ENCODE measurements at places on chromosomes 1 and 21. TPM values are rescaled to one million over a fixed set of nuclear protein-coding genes. Genes with fewer than 3 reads are reported as not detected.

DNA sequence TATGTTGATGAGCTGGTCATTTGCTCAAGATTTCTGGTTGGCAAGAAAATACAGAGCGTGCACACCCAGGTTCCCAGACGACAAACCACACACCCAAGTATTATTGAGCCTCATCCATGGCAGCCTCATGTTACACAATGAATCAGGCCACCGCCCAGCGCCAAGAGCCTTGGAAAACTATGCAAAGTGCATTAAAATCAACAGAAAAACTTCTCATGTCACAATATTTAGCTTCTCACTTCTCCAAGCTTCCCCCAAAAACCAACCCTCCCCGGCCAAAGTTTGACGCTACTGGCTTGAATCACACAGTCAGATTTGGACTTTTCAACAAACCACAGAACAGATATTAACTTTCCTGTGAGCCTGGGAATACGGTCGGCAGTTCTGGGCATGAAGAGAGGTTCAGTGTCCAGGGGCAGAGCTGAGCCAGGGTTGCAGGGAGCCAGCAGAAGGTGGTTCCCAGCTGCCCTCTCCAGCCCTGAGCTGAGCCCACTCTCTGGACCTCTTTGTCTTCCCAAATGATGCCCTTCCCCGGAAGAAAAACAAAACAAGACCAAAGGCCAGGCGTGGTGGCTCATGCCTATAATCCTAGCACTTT, 71.1 kb downstream of the SETD4 start:
- no peak overlapping the region for H3K4me3 ChIP-seq
- H3K4me1 ChIP-seq: no peaks in the 10 kb centered on the region
- peaks cover 7% of the 10 kb centered on the region for H3K27me3 ChIP-seq
- no peaks in the 10 kb centered on the region for H3K36me3 ChIP-seq

GLMP gene
- 15.7 TPM for total RNA-seq

- no peaks in the 10 kb centered on the region for H3K36me3 ChIP-seq
- no peak overlapping the region for H3K4me3 ChIP-seq
- peaks cover 4% of the 10 kb centered on the region for H3K27me3 ChIP-seq
- no peak for DNase-seq
Observed at GRCh38 chr1:36657826-36658225, 175.1 kb upstream of the CSF3R start.

DNA sequence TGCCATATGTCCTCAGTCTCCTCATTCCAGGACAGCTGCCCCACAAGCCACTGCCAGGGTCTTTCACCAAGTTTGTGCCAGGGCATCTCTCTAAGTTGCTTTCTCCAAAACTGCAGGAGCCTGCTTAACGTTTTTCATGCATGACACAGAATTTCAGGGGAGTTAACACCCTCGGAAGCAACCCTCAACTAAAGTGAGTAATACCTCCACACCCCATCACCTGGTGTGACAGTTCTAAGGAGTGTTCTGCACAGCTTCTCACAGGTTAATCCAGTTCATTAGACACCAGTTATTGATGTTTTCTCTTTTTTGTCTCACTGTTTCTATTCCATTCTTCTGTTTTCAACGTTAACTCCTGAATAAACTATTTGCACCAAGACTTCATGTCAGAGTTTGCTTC, 115.0 kb downstream of the BACH1 start:
- no peaks in the 10 kb centered on the region for H3K36me3 ChIP-seq
- no peaks in the 10 kb centered on the region for H3K4me1 ChIP-seq
- H3K27me3 ChIP-seq: no peaks in the 10 kb centered on the region
- no peak overlapping the region for H3K4me3 ChIP-seq
- H3K27ac ChIP-seq: no peak overlapping the region
- no peak for DNase-seq

DNA sequence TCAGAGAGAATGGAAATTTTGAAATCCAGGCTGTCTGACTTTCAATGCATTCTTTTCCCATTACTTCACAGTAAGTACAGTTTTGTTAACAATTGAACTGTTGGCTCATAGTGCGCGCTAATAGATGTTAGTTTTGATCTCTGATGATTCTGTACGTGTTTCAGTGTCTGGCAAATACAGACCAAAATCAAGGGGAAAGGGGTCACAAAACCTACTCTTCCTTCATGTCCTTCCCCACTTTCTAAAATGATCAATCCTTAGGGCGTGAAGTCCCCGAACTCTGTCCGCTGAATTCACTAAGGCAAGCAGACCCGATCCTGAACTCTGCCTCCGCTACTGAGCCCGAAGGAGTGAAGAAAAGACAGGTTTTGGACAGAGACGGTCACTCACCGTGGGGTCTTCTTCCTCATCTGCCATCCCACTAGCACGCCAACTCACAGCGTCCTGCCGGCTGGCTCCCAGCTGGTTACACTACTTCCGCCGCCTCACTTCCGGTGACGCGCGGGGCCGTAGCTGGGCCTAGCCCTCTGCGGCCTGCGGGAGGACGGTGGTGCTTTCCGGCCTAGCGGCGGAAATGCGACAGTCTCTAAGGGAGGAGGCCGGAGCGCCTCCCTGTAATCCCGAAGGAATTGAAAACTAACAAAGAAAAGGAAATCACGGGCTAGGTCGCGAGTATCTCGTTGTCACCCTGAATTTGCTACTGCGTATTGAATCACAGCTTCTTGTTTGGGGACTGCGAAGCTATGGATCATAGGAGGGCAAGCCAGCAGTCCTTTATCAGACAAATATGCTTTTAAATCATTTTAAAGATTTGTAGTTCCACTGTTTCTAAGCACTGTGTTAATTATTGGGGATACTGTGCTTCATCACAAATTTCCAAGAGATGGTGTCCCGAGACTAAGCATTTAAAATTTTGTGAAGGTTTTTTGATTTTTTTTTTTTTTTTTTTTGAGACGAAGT, at the start of gene TAF13:
TAF13 (minus strand) TSS at position 473 of the 960 bp plus-strand sequence; CDS start at position 417, 56 bp downstream.
- peak within 1 kb of the TSS; percentile 93 for H3K4me3 ChIP-seq
- peak; percentile 97 for DNase-seq
- peak within 1 kb of the TSS; percentile 92 for H3K27ac ChIP-seq
- peaks cover 10% of the 10 kb centered on the region for H3K4me1 ChIP-seq
- H3K36me3 ChIP-seq: peaks cover 12% of the 10 kb centered on the region

- peak; percentile 57 for DNase-seq
- peaks cover 20% of the 10 kb centered on the region for H3K27me3 ChIP-seq
- no peak overlapping the region for H3K27ac ChIP-seq
Observed at GRCh38 chr1:16720351-16721223, 19.7 kb upstream of the RNU1-4 start.

DNA sequence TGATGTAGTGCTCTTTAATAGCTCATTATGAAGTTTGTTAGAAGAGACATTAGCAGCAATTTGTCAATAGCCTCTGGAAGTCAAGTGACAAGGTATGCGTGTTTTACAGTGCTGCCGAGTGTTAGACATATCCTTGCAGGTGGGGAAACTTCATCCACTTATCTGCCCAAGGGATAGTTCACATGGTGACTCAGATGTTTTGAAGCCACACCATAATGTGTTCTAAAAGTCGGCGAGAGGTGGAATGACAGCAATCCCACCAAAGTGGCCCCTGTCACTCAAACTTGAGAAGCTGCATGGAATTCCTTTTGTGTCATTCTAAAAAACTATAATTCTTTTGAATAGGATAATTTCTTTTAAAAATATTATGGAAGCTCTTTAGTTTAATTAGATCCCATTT, 98.1 kb downstream of the RUNX1 start:
- no peak for DNase-seq
- peaks cover 39% of the 10 kb centered on the region for H3K4me1 ChIP-seq
- H3K27me3 ChIP-seq: no peaks in the 10 kb centered on the region
- no peak overlapping the region for H3K4me3 ChIP-seq
- peaks cover 25% of the 10 kb centered on the region for H3K36me3 ChIP-seq

DNA sequence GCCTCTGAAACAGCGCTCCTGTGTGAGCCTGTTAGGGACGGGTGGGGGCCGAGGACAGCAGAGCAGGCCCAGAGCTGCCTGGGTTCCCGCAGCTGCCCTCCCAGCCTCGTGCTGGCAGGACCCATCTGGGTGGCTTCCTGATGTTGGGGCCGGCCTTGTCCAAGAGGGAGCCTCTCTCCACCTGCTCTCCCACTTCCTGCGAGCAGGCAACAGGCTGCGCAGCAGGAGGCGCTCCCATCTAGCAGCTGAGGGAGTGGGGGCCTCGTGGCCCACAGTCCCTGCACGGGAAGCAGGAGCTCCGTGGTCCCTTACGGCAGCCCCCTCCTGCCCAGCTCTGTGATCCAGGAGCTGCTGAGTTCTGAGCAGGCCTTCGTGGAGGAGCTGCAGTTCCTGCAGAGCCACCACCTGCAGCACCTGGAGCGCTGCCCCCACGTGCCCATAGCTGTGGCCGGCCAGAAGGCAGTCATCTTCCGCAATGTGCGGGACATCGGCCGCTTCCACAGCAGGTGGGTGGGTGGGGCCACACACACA, 68.0 kb downstream of the TRIM11 start:
- no peak for DNase-seq
- H3K4me1 ChIP-seq: peaks cover 3% of the 10 kb centered on the region
- H3K27me3 ChIP-seq: no peaks in the 10 kb centered on the region
- no peak overlapping the region for H3K4me3 ChIP-seq
- H3K36me3 ChIP-seq: peaks cover 4% of the 10 kb centered on the region

NUDT17 gene
- total RNA-seq: 2.5 TPM
